Immature natural killer cell (primary cell): ENCODE measurements at places on chromosomes 6 and 20. TPM values are rescaled to one million over a fixed set of nuclear protein-coding genes. Genes with fewer than 3 reads are reported as not detected.
A peak's percentile ranks its signal among the peaks of the same experiment; 100 is the strongest.

DNA sequence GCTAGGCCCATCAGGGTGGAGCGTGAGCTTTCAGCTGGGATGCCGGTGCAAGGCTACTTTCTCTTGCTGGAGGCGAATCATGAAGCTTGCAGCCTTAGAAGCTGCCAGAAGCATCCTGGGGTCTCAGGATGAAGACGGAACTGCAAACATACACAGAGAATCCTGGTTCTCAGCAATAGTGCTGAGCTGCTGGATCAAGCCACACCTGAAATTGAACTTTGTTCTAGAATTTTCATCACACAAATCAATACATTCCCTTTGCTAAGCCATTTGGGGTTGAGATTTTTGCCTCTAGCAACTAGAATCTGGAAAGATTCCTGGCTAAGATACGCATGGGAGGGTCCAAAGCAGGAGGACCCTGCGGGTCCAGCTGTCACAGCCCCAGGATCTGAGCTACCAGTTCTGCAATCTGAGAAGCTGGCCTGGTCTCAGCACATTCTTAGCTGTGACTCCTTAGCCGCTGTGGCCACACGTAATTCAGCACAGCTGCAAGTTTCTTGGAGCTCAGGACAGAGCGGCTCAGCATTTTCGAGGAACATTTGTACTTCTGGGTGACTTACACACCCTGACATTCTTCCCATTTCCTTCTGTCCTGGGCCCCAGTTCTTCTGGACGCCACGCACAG, 6.6 kb upstream of the ARFGAP1 start:
- H3K27me3 ChIP-seq: peaks cover 2% of the 10 kb centered on the region
- DNase-seq: no peak
- no peaks in the 10 kb centered on the region for H3K36me3 ChIP-seq
- no peak overlapping the region for H3K27ac ChIP-seq
- H3K4me1 ChIP-seq: peaks cover 7% of the 10 kb centered on the region

Gene MROH8
- 3.4 TPM for polyA plus RNA-seq

DNA sequence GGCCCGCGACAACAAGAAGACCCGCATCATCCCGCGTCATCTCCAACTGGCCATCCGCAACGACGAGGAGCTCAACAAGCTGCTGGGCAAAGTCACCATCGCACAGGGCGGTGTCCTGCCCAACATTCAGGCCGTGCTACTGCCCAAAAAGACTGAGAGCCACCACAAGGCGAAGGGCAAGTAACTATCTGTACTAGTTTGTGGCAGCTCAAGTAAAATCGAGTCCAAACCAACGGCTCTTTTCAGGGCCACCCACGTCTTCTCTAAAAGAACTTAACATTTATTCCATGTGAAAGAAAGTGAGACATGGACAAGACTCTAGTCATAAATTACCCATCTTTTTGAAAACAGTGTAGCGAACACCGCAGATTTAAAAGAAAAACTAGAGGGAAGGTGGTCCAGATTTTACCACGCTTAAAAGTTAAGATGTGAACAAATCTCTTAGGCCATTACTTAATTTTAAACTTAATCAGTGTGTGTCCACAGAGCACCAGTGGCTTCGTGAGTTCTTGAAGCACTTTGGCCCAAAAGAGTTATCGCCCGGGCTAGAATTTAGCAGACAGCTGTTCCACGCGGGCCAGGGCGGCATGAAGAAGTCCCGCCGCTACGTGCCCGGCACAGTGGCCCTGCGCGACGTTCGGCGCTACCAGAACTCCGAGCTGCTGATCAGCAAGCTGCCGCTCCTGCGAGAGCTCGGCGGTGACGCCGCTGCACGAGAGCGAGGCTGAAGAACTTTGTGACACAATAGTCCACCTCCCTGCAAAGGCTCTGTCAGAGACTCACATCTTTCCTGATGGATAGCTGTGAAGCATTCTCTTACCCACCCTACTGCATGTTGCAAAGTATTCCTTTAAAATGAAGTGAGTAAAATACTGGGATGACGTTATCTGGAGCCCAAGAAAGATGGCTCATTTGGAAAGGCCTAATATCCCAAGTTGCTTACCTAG, 113.9 kb upstream of the PRSS16 start:
- peaks cover 4% of the 10 kb centered on the region for H3K27me3 ChIP-seq
- H3K27ac ChIP-seq: no peak overlapping the region
- H3K36me3 ChIP-seq: no peaks in the 10 kb centered on the region
- H3K4me3 ChIP-seq: no peak overlapping the region
- peaks cover 12% of the 10 kb centered on the region for H3K4me1 ChIP-seq

DNA sequence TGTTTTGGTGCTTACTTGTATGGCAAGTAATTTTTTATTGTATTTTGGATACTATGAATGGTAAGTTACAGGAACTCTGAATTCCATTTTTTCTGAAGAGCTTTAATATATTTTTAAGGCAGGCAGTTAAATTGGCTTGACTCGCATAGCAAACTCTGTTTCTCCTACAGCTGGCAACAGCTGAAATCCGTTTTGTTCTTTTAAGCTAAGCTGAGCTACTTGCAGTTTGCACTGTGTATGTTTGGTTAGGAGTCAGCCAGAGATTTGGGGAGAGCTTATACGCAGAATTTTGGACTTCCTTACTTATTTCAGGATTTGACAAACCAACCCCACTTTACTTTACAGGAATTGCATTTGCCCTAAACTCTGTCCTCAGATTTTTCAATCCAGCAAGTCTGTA, 179.1 kb downstream of the COL19A1 start:
- no peaks in the 10 kb centered on the region for H3K27me3 ChIP-seq
- H3K36me3 ChIP-seq: no peaks in the 10 kb centered on the region
- H3K27ac ChIP-seq: no peak overlapping the region
- DNase-seq: no peak
- H3K4me3 ChIP-seq: no peak overlapping the region

Gene NKX2-2
- not detected for polyA plus RNA-seq

DNA sequence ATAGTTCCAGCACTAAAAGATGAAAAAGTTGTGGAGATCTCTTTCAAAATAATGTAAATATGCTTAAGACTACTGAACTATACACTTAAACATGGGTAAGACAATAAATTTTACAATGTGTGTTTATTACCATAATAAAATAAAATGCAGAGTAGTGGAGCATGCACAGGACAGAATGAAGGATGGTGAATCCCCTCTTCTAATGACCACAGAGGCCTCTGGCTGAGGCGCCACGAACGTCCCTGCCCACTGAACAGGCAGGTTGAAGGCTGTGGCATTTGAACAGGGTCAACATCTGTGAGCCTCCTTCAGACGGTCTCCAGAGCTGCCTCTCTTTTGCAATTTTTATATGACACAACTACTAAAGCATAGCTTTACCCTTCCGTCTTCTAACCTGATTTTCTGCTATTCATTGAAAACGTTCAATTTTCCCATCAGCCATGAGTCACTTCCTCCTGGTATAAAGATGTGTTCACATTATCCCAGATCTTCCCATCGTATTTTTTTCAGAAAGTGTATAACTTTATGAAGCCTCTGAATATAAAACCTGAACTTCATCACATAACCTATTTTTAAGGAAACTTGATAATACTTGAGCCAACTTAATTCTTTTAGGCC, 37.8 kb downstream of the ADGRF4 start:
- no peaks in the 10 kb centered on the region for H3K27me3 ChIP-seq
- H3K4me1 ChIP-seq: no peaks in the 10 kb centered on the region
- no peak overlapping the region for H3K4me3 ChIP-seq
- H3K36me3 ChIP-seq: no peaks in the 10 kb centered on the region

DNA sequence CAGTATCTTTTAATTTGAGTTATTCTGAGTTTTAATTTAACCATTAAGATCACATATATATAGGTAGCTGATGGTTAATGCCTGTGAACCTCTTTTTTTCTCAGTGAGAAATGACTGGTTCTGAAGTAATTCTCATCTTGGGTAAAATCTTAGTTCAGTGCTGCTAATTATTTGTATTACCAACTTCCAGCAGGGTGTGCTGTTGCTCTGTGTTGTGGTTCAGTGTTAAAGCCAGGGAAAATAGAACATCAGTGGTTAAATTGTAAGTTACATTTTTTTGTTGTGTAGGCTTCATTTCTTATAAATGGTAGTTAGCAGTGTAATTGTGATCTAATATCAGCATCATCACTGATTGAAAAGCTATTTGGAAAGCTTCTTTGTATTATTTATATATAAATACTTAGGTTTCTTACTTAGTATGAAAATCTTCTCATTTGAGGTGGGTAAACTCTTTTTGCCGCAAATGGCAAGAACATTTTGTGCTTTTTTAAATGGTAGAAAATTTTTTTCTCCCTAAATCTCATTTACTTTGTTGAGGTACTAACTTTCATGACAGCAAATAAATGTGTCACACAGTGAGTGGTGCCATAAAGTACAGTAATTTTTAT, 43.7 kb downstream of the CDC5L start:
- H3K27ac ChIP-seq: no peak overlapping the region
- no peak for DNase-seq
- peaks cover 8% of the 10 kb centered on the region for H3K36me3 ChIP-seq
- no peaks in the 10 kb centered on the region for H3K27me3 ChIP-seq

Gene HLA-DPA1
- polyA plus RNA-seq: 252 TPM

DNA sequence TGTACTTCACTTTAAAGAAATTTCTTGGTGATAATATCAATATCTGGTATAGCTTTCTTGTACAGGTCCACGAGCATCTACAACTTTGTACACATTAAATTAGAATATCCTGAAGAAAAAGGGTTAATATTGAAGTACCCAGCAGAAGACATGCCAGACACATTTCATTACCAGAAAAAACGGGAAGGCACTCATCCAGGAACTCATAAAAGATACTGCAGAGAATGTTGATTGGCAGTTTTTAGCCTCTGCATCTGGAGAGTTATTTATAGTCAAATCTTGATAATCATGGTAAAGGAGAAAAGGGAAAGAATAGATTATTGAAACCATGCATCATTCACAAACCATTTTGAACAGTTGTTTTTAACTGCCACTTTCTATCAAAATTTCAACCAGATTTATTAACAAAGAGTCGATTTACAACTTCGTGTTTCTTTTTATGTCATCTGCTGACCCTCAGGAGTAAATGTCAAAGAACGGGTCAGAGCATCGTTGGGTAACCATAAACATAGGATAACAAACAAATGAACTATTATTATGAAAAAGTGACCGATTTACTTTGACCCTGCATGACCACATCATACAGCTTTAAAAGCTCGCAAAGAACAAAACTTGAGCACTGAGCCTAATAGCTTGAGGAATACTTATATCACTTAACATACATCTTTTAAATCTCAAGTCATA, 229.2 kb upstream of the SGK1 start:
- no peak overlapping the region for H3K4me3 ChIP-seq
- DNase-seq: no peak
- no peak overlapping the region for H3K27ac ChIP-seq

Gene CST2
- polyA plus RNA-seq: not detected

- no peaks in the 10 kb centered on the region for H3K4me1 ChIP-seq
- no peak overlapping the region for H3K27ac ChIP-seq
- no peak for DNase-seq
- H3K36me3 ChIP-seq: no peaks in the 10 kb centered on the region
- H3K4me3 ChIP-seq: no peak overlapping the region
Measured at GRCh38 chr6:145063091-145063490, 672.2 kb downstream of the EPM2A start.

GRCh38 chr6:114108119-114109002, 137.4 kb upstream of the HDAC2 start:
- no peak for DNase-seq
- H3K36me3 ChIP-seq: no peaks in the 10 kb centered on the region
- peaks cover 3% of the 10 kb centered on the region for H3K27me3 ChIP-seq
- no peak overlapping the region for H3K27ac ChIP-seq
- no peaks in the 10 kb centered on the region for H3K4me1 ChIP-seq
- no peak overlapping the region for H3K4me3 ChIP-seq

GRCh38 chr6:118685823-118686449, 34.5 kb upstream of the CEP85L start:
- peaks cover 55% of the 10 kb centered on the region for H3K4me1 ChIP-seq
- H3K36me3 ChIP-seq: no peaks in the 10 kb centered on the region
- no peak for DNase-seq

GRCh38 chr20:6780433-6781190, 13.1 kb downstream of the BMP2 start:
- no peaks in the 10 kb centered on the region for H3K27me3 ChIP-seq
- no peaks in the 10 kb centered on the region for H3K36me3 ChIP-seq
- H3K4me3 ChIP-seq: no peak overlapping the region
- H3K27ac ChIP-seq: no peak overlapping the region
- no peaks in the 10 kb centered on the region for H3K4me1 ChIP-seq

Gene CST4
- polyA plus RNA-seq: not detected

DNA sequence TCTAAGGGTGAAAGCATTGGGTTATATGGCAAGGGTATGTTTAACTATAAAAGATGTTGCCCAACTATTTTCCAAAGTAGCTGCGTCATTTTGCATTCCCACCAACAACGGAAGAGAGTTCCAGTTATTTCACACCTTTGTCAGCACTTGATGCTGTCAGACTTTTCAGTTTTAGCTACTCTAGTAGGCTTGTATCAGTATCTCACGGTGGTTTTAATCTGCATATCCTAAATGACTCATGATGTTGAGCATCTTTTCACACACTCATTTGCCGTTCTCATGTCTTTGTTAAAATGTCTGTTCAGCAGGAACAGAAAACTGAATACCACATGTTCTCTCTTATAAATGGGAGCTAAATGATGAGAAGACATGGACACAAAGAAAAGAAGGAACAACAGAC, 122.3 kb downstream of the RNASET2 start:
- no peaks in the 10 kb centered on the region for H3K27me3 ChIP-seq
- H3K36me3 ChIP-seq: no peaks in the 10 kb centered on the region
- H3K4me1 ChIP-seq: no peaks in the 10 kb centered on the region
- H3K27ac ChIP-seq: no peak overlapping the region

Gene BTN1A1
- not detected for polyA plus RNA-seq

GRCh38 chr6:2141644-2142290, 103.6 kb downstream of the GMDS start:
- no peak for DNase-seq
- H3K4me3 ChIP-seq: no peak overlapping the region
- H3K27me3 ChIP-seq: peaks cover 2% of the 10 kb centered on the region
- H3K36me3 ChIP-seq: no peaks in the 10 kb centered on the region

- no peaks in the 10 kb centered on the region for H3K36me3 ChIP-seq
- H3K4me1 ChIP-seq: peaks cover 6% of the 10 kb centered on the region
- H3K27ac ChIP-seq: no peak overlapping the region
- H3K27me3 ChIP-seq: no peaks in the 10 kb centered on the region
- peak overlapping the region; percentile 96 for H3K4me3 ChIP-seq
- DNase-seq: no peak
Measured at GRCh38 chr6:145733810-145734209, 1.5 kb downstream of the EPM2A start.

- peaks cover 7% of the 10 kb centered on the region for H3K36me3 ChIP-seq
- H3K27me3 ChIP-seq: no peaks in the 10 kb centered on the region
- no peak for DNase-seq
- H3K4me1 ChIP-seq: peaks cover 2% of the 10 kb centered on the region
- H3K27ac ChIP-seq: no peak overlapping the region
Measured at GRCh38 chr6:70863343-70863742, 93.5 kb downstream of the B3GAT2 start.

Gene IGF2R
- polyA plus RNA-seq: 17.2 TPM

Gene LMBRD1
- 49.7 TPM for polyA plus RNA-seq
